ENCODE measurements at places on chromosomes 2 and 18. TPM values are rescaled to one million over a fixed set of nuclear protein-coding genes. Genes with fewer than 3 reads are reported as not detected.

DNA sequence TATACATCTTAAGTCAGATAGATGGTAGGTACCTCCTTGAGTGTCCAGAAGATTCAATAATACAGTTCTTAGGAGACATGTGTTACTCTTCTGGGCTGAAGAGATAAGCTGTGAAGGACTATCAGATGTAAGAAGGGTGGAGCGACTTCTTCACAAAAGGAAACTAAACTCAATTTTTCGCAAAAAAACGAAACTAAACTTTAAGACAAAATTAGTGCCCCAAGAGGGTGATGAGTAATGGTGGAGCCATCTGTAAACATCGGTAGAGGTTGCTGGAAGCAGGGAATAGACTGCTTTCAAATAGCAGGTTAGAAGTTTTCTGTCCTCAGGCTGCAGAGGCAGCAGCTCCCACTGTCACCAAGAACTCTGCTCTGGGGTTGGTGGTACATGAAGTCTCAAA lies 111.6 kb upstream of the TACR1 start:
- no peak for DNase-seq

DNA sequence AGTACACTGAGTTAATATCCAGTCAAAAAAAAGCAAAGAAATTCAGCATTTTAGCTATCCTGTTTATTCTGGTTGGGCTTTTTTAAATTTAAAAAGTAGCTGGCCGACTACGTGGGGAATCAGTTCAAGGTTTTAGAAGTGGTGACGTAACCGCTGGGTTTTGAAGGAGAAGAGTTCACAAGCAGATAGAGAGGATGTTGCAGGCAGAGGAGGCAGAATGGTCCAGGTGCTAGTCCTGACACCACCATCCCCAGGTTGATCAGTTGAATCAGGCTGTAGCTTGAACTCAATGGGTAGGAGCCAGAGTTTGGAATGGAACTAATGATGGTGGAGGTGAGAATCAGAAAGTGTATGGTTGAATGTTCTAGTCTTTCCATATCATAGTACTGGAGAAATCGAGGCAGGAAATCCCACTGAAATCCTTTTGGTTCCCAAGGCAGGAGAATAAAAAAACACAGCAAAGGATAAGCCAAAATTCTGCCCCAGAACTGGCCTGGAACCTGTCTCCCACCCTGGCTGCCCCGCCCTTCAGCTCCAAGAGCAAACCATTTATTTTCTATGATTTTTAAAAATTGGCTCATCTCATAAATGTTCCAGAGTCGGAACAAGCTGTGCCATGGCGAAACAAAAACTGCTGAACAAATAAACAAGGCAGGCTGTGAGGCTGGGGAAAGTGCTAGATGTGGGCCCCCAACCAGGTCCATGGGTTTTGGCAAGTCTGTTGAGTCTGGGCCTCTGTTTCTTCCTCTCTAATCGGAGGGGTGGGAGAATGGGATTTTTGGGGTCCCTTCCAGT lies 44.0 kb downstream of the SLC4A1AP start:
- DNase-seq, result no peak

DNA sequence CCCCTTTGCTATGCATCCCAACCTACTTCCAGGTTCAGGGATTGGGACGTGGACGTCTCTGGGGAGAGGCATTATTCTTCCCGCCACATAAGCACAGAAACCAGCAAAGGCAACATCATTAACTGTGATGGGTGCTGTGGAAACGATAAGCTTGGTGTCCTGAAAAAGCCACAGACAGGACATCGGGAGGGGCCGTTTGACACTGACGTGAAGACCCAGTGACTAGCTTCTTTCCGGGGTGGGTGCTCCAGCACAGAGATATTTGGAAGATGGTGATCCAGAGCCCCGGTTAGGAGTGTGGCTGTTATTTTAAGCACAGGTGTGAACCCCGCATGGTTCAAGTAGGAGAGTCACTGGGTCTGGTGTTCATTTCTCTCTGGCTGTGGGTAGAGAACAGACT lies 163.8 kb upstream of the HDAC4 start:
- no peak for DNase-seq

DNA sequence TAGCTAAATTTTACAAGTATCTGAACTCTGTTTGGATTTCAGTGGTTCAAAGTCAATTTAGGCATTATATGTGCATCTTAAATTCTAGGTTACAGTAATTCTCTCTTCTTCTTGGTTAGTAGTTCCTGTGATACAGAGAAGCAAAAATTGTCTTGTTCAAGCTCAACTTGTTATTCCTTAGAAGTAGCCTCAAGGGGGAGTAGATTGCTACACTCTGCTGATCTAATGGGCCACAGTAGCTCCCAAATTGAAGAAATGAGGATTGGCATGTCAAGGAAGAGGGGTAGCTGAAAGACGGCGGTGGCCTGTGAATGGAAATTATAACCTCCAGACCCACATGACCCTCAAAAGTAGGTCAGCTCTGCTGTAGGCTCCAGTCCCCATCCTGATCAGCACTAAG lies 334.7 kb downstream of the HRH4 start:
- DNase-seq, result no peak

TM4SF20 gene
- not detected for total RNA-seq

- DNase-seq, result no peak
Observed at GRCh38 chr2:96136129-96136720, 2.1 kb downstream of the ASTL start.

DNA sequence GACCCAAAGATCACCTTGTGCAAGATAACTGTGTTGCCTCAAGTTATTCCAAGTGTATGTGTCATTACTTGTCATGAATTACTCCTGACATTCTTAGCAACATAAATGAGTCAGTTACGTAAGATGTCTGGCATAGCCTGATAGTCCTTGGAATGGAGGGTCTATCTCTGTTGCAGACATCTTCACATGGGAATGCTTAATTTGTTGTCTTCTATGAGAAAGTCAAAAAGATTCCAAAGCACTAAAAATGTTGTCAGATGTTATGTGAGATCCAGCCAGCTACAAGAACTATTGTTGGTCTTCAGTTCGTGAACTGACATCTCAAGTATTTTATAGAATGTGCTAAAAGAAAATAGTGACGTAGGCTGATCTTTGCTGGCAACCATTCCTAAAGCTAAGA lies 178.2 kb upstream of the RASGRP3 start:
- peak; percentile 96 for DNase-seq

ANKRD30B gene
- not detected for total RNA-seq
